SK-MEL-5 (cell line): ENCODE measurements at places on chromosomes 2 and 18. TPM values are rescaled to one million over a fixed set of nuclear protein-coding genes. Genes with fewer than 3 reads are reported as not detected.

PLB1 gene
- 7.0 and 7.4 TPM in 2 replicates for total RNA-seq

DNA sequence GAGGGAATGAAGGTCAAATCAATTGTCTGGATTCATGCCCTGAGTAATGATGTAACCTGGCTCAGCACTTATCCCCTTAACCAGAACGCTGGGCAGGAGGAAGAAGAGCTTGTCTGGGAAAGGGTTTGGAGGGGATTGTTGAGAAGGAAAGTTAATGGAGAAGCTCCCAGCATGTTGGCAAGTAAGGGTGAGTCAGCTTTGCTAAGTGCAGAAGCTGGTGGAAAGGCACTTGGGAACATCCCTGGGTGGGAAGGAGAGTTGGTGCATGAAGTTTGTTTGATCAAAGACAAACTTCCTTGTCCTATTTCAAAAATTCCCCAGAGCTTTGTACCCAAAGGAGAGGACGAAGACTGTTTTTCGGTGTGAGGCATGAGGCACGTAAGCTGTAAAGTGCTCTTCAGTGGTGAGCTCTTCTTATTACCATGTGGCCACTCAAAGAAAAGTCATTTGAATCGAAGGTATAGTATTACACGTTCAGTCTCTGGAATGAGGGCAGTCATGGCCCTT, 17.6 kb upstream of the DAW1 start:
- no peak for DNase-seq

DNA sequence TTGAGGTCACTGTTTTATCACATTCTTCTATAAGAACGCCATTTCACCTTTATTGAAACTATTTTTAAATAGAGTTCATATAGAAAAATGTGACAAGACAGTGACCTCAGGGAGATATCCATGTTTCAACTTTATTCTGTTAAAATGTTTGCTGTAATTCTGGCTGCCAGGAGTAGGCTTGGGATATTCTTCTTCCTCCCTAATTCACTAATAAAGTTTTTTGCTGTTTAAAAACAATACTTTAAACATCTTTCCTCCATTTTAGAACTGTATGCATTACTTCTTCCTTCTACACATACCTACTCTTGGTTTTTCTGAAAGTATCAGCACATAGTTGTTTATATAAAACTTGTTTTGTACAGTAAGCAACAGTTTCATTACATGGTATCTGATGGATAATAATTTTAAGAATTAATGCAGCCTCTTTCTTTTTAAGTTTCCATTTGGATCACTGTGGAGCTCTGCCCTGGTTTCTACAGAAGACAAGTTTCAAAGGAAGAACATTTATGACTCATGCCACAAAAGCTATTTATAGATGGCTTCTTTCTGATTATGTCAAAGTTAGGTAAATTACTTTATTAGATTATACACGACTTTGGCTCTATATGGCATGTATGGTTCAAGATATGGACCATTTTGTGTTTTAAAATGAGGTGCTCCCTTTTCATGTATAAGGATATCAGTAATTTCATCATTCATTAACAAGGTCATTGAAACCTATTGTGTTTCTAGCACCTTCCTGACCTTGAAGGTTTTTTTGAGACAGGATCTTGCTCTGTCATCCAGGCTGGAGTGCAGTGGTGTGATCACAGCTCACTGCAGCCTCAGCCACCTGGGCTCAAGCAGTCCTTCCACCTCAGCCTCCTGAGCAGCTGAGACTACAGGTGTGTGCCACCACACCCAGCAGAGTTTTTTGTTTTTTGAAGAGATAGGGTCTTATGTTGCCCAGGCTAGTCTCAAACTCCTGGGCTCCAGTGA, 7.2 kb downstream of the CPSF3 start:
- DNase-seq, result no peak

GRCh38 chr2:88281302-88282217, 111.4 kb downstream of the THNSL2 start:
- DNase-seq, result no peak

XDH gene
- 0.05 TPM in 1 of 2 replicates, not detected in the other for total RNA-seq

DNA sequence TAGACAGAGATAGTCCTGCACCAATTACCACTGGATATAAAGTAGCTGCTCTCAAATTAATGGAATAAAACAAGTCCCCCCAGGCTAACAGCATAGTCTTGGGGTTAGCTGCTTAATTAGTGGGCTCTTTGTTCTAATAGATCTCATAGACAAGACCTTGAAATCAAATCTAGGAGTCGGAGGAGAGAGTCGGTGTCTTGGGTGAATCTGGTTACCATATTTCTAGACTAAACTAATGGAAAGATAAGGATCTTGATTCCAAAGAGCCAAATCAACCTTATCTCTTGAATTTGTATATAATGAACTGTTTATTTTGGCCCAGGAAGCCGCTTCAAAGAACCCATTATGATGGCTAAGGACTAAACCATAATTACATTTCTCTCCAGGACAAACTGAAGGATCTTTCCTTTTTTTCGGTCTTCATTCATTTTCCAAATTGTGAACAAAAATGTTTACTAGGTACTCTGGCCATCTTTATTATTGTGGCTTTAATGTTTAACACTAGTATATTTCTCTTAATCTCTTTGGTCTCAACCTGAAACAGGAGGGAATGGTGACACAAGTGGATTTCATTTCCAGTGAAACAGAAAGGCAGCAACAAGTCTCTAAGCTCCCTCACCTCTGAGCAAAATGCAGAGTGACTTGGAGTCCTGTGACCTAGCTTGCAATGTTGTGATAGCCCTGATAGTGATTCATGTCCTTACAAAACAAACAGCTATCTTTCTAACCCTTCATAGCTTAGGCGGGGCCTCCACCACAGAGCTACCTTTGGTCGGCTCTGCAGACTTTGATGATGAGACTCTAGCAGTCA, 137.9 kb upstream of the PARD3B start:
- peak; percentile 1 for DNase-seq

GRCh38 chr18:77340815-77341214, 91.2 kb downstream of the GALR1 start:
- DNase-seq, result no peak

GRCh38 chr18:26176134-26176533, 42.5 kb downstream of the PSMA8 start:
- DNase-seq, result no peak

DNA sequence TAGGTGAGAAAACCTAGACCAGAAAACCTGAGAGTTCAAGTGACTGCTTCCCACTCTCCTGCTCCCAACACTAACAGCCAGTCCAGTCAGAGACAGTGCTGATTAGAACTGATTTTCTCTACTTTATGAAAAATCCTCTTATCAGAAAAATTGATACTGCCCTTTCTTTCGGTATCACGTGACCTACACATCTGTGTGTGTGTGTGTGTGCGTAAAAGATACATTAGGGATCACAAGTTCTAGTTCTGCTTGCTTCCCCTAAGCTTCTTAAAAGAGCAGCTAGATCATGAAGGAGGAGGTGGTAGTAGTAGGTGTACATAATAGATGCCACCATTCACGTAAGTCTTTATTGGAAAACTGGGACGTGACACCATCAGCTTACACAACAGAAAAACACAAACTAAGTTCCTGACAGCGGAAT, 1.5 kb downstream of the ARL5A start:
- peak; percentile 4 for DNase-seq

DNA sequence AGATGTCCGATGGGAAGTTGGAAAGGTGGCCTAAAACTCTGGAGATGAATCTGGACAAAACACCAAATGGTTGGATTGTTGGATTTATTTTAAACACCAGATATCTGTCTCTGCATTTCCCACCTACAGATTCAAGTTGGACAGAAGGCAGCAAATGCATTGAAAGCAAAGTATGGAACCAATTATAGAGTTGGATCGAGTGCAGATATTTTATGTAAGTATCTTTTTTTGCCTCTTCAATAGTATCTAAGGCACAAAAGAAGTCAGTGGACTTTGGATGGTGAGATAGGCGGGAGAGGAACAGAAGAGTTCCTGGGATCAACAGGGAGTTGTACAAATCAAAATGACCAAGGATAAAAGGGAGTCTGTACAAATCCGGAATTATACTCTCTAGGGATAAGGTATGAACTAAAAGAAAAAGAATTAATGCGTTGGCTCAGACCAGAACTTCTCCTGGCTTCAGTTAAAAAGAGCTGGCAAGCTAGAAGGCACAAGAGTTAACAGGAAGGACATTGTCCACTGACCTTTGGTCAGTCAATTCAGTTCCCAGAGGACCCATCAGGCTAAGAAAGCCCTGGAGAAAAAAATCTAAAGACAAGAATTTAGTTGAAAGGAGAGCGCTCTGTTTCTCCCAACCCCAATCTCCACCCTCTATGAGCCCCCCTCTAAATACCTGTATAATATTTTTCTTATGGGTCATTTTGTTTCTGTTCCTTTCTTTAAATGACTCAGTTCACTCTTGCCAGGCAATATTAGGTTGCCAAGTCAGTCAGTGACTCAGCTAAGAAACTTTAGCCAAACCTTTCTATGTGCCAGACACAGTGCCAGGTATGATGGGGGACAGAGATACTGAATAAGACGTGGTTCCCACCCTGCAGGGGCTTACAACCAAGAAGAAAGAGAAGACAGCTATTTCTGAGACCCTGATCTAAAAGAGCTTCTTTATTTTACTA, 29.1 kb downstream of the CPO start:
- peak; percentile 90 for DNase-seq

MSTN gene
- total RNA-seq, result not detected in 2 replicates

- no peak for DNase-seq
Measured at GRCh38 chr2:11124760-11125068, 30.6 kb upstream of the SLC66A3 start.

DNA sequence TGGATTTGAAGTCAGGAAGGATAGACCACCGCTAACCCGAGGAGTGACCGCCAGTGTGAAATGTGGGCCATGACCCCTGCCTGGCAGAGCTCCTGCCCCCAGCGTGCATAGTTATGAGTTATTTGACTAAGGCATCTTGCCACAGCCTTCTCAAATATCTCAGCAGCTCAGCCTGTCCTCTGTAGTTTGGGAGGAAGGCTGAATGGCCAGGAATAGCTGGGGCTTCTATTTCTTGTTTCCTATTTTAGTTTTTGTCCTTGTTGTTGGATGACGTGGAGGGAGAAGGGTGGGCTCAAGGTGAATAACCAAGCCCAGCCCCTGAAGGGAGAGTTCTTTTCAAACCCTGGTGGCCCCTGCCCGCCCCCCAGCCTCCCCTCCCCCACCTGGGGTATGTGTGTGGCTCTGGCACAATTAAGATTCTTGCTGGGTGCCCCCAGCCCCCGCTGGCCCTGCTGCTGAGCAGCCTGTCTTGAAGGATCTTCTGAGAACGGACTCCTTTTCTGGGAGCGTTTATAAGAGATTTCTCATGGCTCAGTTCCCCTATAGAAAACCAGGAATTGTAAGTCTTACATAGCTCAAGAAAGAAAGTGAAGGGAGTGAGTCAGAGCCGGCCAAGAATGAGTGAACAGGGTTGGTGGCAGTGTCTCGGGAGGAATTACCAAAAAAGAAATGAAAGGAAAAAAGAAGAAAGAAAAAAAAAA, 157.4 kb downstream of the GLI2 start:
- DNase-seq, result no peak

- no peak for DNase-seq
Measured at GRCh38 chr2:96737831-96738230, 2.0 kb downstream of the LMAN2L start.

DNA sequence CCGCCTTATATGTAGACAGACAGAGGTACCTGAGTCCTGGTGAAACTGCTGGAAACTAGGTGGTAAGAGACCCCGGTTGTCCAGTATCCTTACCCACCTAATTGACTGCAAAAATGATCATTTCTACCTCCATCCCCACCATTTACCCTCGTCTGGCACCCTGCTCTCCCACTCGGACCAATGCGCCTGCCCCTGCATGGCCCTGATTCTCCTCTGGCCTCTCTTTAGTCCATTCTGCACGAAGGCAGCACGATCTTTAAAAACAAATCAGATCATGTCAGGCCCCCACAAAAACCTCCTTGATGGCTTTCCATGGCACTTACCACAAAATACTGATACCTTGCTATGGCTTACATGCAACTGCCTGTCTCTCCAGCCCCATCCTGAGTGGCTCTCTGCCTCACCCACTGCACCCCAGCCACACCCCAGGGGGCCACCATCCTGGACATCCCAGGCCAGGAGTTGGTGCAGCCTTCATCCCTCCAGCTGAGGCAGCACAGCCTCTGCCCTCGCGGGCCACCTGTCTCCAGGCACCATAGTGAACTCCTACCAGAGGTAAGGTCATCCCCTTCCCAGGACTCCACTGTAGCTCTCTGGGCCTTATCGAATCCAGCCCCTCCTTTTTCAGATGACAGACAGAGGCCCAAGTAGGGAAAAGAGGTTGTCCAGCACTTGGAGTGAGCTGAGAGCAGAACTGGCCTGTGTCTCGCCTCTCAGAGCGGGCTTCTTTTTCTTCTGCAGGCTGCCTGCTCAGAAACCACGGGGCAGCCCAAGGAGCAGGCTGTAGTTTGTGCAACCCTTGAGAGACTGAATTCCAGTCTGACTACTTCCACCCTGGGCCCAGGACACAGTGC, 12.3 kb upstream of the CIB4 start:
- DNase-seq, result no peak

DNA sequence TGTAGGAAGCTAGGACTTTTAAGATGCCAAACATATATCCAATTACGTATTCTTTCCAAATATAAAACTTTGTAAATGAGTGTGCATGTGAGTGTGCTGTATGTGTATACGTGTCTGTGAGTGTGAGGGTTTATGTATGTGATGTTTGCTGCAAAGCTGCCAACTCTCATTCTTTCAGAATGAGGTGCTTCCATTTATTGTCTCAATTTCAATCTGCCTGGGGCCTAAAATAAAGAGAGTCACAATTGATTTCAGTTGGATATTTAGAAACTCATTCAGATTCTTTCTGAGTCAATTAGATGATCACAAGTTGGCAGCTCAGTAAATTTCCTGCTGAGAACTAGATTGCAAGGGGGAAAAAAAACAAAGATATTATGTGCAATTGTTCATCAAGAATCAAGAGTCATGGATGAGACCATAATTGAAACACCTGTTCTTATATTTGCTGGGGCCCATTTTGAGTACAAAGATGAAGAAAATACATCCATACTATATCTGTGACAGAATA, 621.2 kb upstream of the ACVR2A start:
- DNase-seq, result no peak

GRCh38 chr2:11796190-11797171, 50.0 kb downstream of the LPIN1 start:
- DNase-seq, result no peak

- DNase-seq, result no peak
Measured at GRCh38 chr18:45384962-45385315, 230.3 kb upstream of the SLC14A2 start.

HOXD13 gene
- total RNA-seq, result 10.3 and 11.8 TPM in 2 replicates

DNA sequence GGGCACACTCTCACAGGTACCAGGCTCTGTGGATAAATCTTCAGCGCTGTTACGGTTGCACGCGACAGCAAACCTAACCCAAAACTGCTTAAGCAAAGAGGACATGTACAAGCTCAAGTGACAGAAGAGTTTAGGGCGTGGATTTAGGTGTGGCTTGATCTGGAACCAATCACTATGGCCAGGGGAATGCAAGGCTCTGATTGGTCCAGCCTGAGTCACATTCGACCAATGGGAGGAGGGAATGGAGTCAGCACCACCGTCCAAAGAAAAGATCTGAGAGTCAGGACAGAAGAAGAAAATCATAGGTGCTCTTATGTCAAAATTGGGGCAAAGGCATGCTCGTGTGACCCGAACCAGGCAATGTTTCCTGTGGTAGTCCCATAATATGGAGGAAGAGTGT, 139.0 kb downstream of the TRIM43 start:
- DNase-seq, result peak; percentile 13

COBLL1 gene
- total RNA-seq, result 4.6 and 7.7 TPM in 2 replicates

FRZB gene
- not detected in 2 replicates for total RNA-seq

STARD6 gene
- not detected in 2 replicates for total RNA-seq

OXER1 gene
- not detected in 2 replicates for total RNA-seq
